ENCODE measurements at places on chromosomes 6 and 20.

GRCh38 chr6:127085181-127085580, 33.3 kb upstream of the RSPO3 start:
- DNase-seq: no peak

- DNase-seq: no peak
These were observed 33.1 kb upstream of the TMEM30A start for GRCh38 chr6:75317503-75318206.

DNA sequence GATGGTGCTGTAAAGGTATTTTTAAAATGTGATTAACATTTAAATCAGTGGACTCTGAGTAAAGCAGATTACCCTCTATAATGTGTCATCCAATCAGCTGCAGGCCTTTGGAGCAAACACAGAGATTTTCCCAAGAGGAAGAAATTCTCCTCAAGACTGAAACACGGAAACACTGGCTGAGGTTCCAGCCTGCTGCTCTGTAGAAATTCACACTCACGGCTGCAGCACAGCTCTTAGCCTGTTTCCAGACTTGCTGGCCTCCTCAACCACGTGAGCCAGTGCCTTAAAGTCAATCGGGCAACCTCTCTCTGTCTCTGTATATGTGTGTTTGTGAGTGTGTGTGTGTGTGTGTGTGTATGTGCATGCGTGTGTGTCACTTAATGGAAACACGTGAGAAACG, 41.1 kb downstream of the PDE10A start:
- DNase-seq: no peak

GRCh38 chr20:17611290-17611539, 41.3 kb downstream of the DSTN start:
- DNase-seq: no peak
